ENCODE measurements at places on chromosomes 6 and 20.
A peak's percentile ranks its signal among the peaks of the same experiment; 100 is the strongest.

DNA sequence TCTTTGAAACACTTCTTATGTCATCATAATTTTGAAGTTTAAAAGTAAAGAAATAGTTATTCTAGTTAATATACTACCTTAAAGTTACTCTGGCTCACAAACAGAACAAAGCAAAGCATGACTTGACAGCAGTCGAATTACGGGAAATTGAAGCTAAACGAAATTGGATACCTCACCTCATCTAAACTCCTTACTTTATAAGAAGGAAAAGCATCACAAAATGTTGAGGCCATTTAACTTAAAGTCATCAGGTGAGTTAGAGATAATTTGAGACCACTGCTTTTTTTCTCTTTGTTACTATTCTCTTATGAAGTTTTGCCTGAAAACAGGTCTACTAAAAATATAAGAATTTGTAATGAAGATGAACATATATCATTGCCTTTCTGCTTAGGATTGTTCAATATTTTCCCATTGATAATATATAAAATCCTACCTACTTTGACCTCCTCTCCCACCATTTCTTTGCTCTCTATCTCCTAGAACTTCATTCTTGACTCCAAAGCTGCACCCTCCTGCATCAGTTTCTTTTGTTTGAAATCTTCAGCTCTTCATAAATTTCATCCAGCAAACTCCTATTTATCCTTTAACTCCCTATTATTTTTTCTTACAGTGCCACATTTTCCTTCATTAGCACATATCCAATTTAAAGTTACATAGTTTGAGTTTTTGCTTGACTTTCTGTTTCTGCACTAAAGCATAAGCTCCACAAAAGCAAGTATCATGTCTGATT, 510.7 kb upstream of the ZNF337 start:
- DNase-seq: no peak

DNA sequence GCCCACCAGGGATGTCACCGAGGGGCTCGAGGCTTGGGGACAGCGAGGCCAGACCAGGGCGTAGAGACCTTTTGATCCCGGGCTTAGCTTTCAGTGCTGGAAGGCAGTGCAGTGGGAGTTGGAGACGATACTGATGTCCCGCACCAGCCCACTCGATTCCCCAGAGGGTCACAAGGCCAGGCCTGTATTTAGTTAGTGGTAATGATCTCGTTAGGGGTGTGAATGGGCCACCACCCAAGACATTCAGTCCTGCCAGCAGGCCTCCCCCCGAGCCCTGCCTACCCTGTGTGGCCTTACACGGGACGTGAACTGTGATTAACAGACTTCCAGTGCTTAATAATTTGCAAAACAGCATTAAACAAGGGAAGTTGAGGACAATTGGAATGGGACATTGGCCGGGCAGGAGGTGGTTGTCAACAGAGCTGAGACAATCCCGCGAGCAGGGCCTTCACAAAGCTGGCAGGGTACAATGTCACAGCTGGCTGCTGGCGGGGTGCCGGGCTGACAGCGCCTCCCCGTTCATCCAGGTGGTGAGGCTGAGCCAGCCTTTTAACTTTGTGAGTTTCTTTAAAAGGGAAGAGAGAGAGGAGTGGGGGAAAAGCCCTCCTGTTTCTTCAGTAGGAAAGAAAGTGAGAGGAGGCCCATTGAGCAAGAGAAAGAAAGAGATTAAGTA, 175.3 kb upstream of the RALGAPA2 start:
- no peak for DNase-seq

DNA sequence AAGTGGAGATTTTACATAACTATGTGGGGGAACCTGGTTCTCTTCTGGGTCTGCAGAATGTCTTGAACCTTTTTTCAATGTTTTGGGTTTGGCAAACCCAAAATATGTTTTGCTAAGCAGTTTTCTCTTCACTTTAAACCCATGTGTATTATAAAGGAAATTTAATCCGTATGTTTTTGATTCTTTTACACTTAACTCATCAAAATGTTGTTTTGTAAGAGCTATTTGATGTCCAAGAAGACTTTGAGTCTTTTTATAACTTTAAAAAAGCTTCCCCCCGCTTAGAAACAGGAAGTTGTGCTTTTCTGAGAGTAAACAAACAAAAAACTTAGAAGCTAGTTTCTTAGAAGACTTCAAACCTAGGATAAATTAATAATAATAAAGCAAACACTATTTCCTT, 81.9 kb upstream of the CEP162 start:
- no peak for DNase-seq

- DNase-seq: peak; percentile 79
Observed at GRCh38 chr6:5025911-5026819, 22.3 kb upstream of the RPP40 start.

DNA sequence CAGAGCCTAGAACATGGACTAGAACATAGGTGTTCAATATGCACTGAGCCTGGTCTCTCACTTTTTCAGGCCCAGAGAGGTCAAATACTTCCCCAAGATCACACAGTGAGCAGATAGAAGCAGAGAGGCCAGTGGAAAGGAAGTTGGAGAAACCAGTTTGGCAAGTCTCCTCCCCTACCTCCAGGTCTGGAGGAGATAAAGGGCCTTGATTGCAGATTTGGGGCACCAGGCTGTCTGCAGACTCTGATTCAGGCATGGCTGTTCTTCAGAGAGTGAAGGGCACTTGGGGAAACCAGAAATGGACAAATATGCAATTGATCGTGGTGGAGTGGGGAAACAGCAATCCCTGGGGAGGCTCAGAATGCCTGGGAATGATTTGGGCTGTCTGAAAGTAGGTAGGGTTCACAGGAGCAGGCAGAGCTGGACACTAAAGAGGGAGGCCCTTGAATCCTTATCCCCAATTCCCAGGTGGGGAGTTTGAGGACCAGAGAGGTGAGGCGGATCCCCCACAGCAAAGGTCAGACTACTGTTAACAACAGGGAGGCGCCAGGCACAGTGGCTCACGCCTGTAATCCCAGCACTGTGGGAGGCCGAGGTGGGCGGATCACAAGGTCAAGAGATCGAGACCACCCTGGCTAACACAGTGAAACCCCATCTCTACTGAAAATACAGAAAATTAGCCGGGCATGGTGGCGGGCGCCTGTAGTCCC, 2.3 kb downstream of the PEDS1 start:
- DNase-seq: no peak

GRCh38 chr6:52457096-52457495, 37.0 kb downstream of the EFHC1 start:
- DNase-seq: peak; percentile 88

- no peak for DNase-seq
Observed at GRCh38 chr6:98578016-98578415, 256.4 kb upstream of the POU3F2 start.

Measured in NCI-H82 (cell line).